HFFc6 (cell line): ENCODE measurements at places on chromosomes 4 and X. TPM values are rescaled to one million over a fixed set of nuclear protein-coding genes. Genes with fewer than 3 reads are reported as not detected.

GRCh38 chr4:159705334-159705733, 602.5 kb downstream of the RAPGEF2 start:
- no peak for DNase-seq

DNA sequence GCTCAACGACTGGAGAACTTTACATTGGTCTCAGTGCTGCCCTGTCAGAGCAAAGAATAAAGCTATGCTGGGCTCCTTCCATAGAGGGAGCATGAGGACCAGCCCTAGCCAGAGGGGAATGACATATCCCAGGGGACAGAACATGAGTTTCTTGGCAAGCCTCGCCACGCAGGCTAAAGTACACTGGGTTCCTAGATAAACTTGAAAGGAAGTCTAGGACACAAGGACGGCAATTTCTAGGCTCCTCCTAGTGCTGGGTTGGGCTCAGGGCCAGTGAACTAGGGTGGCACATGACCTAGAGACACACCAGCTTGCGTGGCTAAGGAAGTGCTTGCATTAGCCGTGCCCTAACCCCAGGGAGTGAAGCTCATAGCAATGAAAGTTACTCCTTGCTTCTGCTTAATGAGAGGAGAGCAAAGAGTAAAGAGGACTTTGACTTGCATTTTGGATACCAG, 141.0 kb downstream of the MAB21L2 start:
- DNase-seq: no peak

DNA sequence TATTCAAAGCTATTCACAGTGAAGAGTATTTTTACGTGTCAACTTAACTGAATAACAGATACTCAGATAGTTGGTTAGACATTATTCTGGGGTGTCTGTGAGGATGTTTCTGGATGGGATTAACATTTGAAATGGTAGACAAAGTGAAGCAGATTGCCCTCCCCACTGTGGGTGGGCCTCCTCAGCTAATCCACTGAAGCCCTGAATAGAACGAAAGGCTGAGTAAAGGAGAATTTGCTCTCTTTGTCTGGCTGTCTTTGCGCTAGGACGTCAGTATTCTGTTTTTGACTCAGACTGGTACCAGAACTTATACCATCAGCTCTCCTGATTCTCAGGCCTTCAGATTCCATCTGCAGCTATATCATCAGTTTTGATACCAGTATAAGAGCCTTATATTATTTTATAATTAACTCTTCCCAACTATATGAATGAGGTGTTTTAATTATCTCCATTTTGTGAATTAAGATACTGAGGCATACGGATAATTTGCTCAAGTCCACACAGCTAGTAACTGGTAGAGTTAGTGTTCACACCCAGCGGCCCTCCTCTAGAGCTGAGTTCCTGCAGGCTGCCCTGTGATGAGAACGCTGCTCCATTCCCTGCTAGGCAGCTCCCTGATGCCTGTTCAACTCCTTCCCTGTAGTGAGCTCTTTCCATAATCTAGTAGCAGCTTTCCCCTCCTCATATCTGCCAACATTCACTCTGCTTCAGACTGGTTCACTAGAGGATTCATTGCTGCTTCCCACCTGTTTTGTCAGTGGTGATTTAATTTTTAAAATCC, 87.5 kb downstream of the RBM46 start:
- no peak for DNase-seq

DNA sequence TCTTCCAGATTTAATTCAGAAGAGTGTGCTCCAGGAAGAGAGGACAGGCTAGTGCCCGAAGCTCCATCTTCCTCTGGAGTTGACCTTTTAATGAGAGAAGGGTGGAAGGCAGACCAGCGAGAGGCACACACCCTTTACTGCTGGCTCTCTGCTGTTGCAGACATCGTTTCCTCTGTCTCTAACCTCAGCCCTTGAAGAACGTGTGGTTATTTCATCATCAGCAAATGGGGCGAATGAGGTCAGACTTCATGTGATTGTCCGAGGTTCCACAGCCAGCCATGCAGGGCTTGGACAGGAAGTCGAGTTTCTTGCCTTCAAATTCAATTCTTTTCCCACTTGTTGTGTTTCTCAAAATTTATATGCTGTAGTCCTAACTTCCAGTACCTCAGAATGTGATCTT, 155.2 kb upstream of the MSX1 start:
- no peak for DNase-seq

CXorf49 gene
- total RNA-seq: not detected in 3 replicates

GRCh38 chrX:23503835-23504539, 163.3 kb upstream of the PRDX4 start:
- DNase-seq: peak; percentile 60

ABLIM2 gene
- total RNA-seq: 0.14 TPM in 1 of 3 replicates, not detected in the others

DNA sequence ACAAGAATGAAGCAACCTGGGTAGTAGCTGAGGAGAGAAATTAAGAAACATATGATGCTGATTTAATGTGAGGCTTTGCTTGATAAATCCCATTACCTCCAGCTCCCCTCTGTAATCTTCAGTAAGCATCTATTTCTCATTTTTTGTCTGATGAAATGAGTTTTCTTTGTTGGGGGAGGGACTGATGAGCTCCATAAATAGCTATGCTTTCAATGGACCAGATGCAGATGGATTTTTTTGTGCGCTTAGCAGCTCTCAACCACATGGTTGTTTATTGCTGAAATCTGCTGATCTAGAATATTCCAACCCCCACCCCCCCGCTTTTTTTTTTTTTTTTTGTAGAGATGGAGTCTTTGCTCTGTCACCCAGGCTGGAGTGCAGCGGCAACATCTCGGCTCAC, 1082.0 kb downstream of the RAPGEF2 start:
- no peak for DNase-seq

- DNase-seq: peak; percentile 95
These were observed 236.7 kb downstream of the FRAS1 start for GRCh38 chr4:78293821-78294301.

GRCh38 chr4:83013420-83013867, 2.8 kb upstream of the LIN54 start:
- no peak for DNase-seq

DNA sequence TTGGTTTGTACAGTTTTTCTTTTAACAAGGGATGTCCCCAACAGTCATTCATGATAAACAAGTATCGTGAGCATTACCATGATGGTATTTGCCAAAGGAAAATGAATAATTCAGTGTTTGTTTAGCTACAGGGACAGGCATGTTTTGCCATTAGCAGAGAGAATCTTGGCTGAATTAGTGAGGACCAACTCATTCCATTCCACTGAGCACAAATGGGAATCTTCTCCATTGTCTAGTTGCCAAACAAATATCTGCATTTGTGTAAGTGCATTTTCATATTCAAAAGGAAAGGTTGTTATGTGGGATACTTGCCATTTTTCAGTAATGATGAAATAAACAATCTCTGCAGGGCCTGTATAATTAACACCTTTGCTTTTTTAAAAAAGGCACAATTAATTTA, 1762.6 kb downstream of the RPA4 start:
- no peak for DNase-seq

- DNase-seq: no peak
These were observed 105.7 kb upstream of the PTCHD1 start for GRCh38 chrX:23228950-23229448.

DNA sequence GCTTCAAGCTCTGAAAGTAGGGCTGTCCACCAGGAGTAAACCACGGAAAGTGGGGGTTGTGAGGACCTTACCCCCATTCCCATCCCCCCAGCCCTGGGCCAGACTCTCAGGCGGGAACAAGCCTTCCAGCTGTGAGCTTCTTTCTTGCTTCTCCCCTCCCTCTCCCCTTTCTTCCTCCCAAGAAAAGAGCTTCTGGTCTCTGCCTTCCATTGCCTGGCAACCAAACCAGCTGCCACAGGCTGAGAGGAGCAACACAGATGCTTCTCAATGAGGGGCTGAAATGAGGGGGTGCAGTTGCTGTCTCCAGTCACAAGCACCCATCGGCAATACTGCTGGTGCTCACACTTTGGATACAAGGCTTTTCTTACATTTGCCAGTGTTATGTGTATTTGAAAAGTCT, 72.5 kb downstream of the SLC16A2 start:
- DNase-seq: no peak

GRCh38 chr4:5045097-5045496, 6.2 kb upstream of the STK32B start:
- no peak for DNase-seq

STPG2 gene
- total RNA-seq: not detected in 2 replicates

DNA sequence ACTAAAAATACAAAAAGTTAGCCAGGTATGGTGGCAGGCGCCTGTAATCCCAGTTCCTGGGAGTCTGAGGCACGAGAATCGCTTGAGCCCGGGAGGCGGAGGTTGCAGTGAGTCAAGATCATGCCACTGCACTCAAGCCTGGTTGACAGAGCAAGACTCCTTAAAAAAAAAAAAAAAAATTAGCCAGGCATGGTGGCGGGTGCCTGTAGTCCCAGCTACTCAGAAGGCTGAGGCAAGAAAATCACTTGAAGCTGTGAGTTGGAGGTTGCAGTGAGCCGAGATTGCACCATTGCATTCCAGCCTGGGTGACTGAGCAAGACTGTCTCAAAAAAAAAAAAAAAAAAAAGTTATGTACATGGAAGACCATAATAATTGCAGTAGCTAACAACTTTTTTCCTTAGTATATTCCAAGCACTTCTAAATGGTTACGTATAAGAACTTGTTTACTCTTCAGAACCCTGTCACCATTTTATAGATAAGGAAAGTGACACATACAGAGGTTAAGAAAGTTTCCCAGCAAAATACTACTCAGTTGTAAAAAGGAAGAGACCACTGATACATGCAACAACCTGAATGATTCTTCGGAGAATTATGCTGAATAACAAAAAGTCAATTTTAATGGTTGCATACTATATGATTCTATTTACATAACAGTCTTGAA, 24.5 kb downstream of the RUFY3 start:
- DNase-seq: peak; percentile 50

PAGE5 gene
- total RNA-seq: 1.3 TPM in 1 of 3 replicates, not detected in the others

- no peak for DNase-seq
These were observed 624.1 kb upstream of the GNPDA2 start for GRCh38 chr4:45350438-45350837.

DNA sequence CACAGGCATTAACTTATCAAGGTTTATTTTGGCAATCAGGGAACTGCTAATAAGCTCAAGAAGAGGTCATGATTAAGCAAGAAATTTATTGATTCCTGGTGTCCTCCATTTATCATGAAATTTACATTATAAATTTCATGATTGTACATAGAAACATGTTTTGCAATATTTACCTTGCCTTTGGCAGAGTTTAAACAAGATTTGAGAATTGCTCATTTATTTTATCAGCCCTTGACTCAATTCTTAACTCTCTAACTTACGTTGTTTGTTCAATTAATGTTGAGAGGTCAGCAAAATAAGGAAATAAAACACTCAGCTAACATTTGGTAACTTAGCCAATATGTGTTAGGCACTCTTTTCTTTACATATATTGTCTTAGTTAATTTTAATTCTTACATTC, 286.6 kb downstream of the SLC7A11 start:
- no peak for DNase-seq
